Hepatocyte (in vitro differentiated cells): ENCODE measurements at places on chromosomes 11 and 22. TPM values are rescaled to one million over a fixed set of nuclear protein-coding genes. Genes with fewer than 3 reads are reported as not detected.
A peak's percentile ranks its signal among the peaks of the same experiment; 100 is the strongest.

BATF2 gene
- 0.68 and 1.9 TPM in 2 replicates for total RNA-seq

HTR3B gene
- 0.16 and 0.77 TPM in 2 replicates for total RNA-seq

DNA sequence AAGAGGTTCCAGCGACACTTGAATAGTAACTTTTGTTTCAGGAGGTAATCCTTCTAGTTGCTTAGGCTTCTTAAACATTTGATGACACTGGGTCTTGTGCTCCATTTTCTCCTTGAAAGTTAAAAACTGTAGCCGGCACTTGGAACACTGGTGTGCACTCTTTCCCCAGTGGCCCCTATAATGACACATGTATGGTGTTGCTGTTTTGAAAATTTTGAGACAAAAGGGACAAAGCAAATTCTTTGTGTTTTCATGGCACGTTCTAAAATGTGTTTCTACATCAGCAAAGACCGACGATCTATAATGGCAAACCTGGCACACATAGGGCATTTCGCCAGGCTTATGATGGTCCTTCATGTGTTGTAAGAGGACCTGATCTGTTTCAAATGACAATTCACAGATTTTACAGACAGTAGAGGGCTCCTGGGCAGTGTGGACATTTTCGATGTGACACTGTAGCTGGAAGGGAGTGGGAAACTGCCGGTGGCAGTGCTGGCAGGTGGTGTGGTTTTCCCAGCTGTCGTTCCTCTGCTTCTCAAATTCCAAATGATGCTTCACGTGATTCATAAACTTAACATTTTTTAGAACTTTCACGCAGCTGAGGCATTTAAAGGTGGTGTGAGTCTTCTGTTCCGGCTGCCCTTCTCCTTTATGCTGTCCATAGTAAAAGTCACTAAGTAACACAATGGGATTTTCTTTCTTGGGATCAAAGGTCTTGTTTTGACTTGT is 20.5 kb downstream of the ZNF280B start:
- no peak overlapping the region for H3K4me3 ChIP-seq
- no peaks in the 10 kb centered on the region for H3K4me1 ChIP-seq
- DNase-seq: no peak
- no peaks in the 10 kb centered on the region for H3K27me3 ChIP-seq

CLMP gene
- total RNA-seq: 59.4 and 75.1 TPM in 2 replicates

GRCh38 chr22:36406721-36407120 is 19.0 kb upstream of the MYH9 start:
- peaks cover 8% of the 10 kb centered on the region for H3K4me1 ChIP-seq
- H3K4me3 ChIP-seq: no peak overlapping the region
- no peak overlapping the region for H3K27ac ChIP-seq
- DNase-seq: no peak
- H3K27me3 ChIP-seq: no peaks in the 10 kb centered on the region

GRCh38 chr11:113436672-113437252 is 38.4 kb downstream of the DRD2 start:
- H3K4me3 ChIP-seq: no peak overlapping the region
- H3K27ac ChIP-seq: no peak overlapping the region
- H3K4me1 ChIP-seq: no peaks in the 10 kb centered on the region
- no peaks in the 10 kb centered on the region for H3K27me3 ChIP-seq
- H3K36me3 ChIP-seq: no peaks in the 10 kb centered on the region
- DNase-seq: no peak

CLDN5 gene
- total RNA-seq: 4.9 and 8.9 TPM in 2 replicates

DNA sequence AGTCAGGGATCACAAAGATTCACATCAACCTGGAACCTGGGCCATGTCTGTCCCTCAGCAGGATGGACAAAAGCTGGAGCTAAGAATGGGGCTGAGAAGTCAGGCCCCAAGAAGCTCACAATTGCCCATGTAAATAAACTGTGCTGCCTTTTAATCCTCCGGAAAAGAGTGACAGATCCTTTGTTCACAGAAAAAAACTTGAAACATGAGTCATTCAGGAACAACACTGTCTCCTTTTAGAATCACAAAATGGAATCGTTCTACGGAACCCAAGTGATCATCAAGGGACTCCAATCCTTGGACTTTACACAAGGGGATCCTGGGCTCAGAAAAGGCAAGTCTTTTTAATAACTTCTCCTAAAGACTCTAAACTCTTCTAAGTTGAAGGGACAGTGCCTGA is 36.1 kb downstream of the RELT start:
- no peak overlapping the region for H3K27ac ChIP-seq
- no peak overlapping the region for H3K4me3 ChIP-seq
- peaks cover 14% of the 10 kb centered on the region for H3K4me1 ChIP-seq
- H3K36me3 ChIP-seq: no peaks in the 10 kb centered on the region

- no peaks in the 10 kb centered on the region for H3K4me1 ChIP-seq
- no peaks in the 10 kb centered on the region for H3K36me3 ChIP-seq
- H3K27ac ChIP-seq: no peak overlapping the region
- H3K4me3 ChIP-seq: no peak overlapping the region
- DNase-seq: no peak
Observed at GRCh38 chr22:31790240-31790639, 36.4 kb downstream of the DEPDC5 start.

DNA sequence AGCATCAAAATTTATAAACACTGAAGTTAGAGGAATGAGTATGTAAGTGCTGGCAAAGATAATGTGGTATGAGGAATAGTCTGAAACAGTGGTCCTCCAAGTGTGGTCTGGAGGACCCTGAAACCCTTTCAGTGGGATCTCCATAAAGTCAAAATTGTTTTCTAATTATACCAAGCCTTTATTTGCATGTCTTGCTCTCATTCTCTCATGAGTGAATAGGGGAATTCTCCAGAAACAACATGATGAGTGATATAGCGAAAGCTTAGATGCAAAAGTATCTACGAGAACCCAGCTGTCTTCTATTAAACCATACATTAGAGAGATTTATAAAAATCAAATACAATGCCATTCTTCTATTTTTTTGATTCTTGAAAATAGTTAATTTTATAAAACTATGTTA is 145.0 kb upstream of the RAG2 start:
- H3K4me3 ChIP-seq: no peak overlapping the region
- no peak overlapping the region for H3K27ac ChIP-seq
- H3K36me3 ChIP-seq: no peaks in the 10 kb centered on the region
- no peaks in the 10 kb centered on the region for H3K4me1 ChIP-seq
- H3K27me3 ChIP-seq: no peaks in the 10 kb centered on the region
- no peak for DNase-seq

DNA sequence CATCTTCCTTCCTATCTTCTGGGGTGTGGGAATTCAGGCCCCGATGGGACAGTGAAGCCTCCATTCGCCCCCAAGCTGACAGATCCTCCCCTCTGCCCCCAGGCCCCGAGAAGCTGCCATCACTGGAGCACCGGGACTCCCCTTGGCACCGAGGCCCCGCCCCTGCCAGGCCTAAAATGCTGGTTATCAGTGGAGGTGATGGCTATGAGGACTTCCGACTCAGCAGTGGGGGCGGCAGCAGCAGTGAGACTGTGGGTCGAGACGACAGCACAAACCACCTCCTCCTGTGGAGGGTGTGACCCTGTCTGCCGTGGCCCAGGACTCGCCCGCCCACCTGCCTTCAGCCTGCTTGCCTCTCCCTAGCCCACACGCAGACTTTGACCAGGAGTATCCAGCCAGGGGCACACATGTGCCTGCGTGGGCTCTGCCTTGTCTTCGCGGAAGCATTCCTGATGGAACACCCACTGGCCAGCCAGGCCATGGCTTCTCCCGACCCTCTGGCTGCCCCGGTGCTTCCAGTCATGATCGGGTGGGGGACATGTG is 8.6 kb upstream of the RELT start:
- no peak for DNase-seq
- no peaks in the 10 kb centered on the region for H3K4me1 ChIP-seq
- no peak overlapping the region for H3K4me3 ChIP-seq
- H3K27me3 ChIP-seq: no peaks in the 10 kb centered on the region
- no peak overlapping the region for H3K27ac ChIP-seq

HORMAD2 gene
- not detected in 2 replicates for total RNA-seq

BUD13 gene
- 11.8 and 12.6 TPM in 2 replicates for total RNA-seq

DNA sequence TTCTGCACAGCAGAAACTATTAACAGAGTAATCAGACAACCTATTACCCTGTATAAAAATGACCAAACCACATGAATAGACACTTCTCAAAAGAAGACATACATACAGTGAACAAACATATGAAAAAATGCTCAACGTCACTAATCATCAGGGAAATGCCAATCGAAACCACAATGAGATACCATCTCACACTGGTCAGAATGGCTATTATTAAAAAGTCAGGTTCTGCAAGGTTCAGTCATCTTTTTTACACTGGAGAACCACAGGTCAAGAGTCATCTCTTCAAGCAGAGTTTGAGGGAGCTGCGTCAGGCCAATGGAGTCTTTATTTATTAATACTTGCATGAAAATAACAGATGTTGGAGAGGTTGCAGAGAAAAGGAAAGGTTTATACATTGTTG is 40.4 kb downstream of the RCN1 start:
- no peaks in the 10 kb centered on the region for H3K36me3 ChIP-seq
- H3K27ac ChIP-seq: no peak overlapping the region
- no peak overlapping the region for H3K4me3 ChIP-seq
- H3K27me3 ChIP-seq: no peaks in the 10 kb centered on the region
- no peaks in the 10 kb centered on the region for H3K4me1 ChIP-seq

- H3K4me1 ChIP-seq: peaks cover 9% of the 10 kb centered on the region
- H3K36me3 ChIP-seq: no peaks in the 10 kb centered on the region
- peak within 1 kb of the TSS; percentile 48 for H3K27ac ChIP-seq
- H3K4me3 ChIP-seq: peak within 1 kb of the TSS; percentile 41
Observed at GRCh38 chr11:119422809-119423508, at the start of gene THY1. Gene THY1 (minus strand): TSS chr11:119423172. CDS start chr11:119420905, 2,267 bp downstream.

DNA sequence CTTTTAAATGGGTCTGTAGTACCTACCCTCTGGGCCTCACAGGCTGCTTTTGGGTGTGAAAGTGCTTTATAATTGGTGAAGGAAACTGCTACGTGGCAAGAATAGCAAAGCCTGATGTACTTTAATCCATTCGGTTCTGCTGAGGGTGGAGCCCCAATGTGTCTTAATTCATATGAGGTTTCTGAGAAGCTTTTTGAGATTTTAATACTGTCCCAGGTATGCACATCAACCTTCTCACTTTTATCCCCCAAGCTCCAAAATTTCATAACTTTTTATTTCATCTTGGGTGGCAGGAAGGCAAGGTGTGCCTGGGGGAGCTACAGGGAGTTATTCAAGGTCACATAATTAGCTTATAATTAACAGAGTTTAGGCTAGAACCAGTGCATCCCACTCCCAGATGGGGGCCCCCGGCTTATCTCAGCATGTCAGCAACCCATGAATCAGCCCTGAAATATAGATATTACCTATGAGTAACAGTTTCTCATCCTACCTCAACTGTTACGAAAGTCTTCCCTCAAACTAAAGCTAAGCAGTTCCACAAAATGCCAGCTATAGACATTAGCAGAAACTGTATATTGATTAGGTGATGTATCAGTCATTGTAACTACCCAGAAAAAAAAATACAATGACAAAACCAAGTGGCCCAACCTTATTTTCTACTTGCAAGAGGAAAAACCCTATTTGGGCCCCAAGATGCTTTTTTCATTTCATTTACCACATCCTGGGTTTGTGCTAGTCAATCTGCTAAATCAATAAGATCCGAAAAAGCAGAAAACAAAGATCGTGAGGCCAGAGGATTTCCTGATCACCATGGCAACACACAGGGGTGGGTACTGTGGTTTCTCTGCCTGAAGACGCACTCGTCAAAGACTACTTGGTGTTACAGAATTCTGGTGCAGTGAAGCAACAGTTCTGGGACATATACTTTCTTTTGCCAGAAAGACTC is 26.7 kb downstream of the CD44 start:
- H3K27ac ChIP-seq: no peak overlapping the region
- H3K4me3 ChIP-seq: no peak overlapping the region
- H3K36me3 ChIP-seq: no peaks in the 10 kb centered on the region

GRCh38 chr11:35981581-35981980 is 37.7 kb downstream of the LDLRAD3 start:
- H3K27ac ChIP-seq: no peak overlapping the region
- DNase-seq: no peak
- no peaks in the 10 kb centered on the region for H3K27me3 ChIP-seq
- no peak overlapping the region for H3K4me3 ChIP-seq
- H3K4me1 ChIP-seq: no peaks in the 10 kb centered on the region

DNA sequence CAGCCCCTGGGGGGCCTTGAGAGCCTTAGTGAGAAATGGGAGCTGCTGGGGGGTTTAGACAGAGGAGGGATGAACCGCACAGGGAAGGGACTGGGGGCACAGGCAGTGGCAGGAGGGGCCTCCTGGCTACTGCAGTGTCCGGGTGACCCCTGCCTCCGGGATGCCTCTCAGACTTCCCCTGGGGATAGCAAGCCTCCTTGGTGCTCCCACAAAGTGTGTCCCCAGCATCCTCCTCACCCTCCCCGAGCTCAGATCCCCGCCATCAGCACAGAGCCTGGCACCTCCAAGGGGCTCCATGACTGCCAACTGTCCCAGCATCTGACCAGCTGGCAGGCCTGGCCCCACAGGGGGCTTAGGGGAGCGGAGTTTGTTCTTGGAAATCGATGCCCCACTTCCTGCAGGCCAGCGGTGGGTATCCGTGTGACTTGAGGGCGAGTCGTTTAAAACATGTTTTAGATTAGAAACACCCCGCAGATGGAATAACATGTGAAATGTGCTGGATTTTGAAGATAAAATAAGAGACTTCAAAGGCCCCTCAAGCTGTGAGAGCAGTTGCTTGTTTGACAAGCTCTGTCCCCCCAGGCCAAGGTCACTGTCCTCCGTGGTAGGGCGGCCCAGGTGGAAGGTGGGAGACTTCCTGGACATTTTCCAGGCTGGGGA is 13.5 kb upstream of the FLRT1 start:
- H3K4me1 ChIP-seq: peaks cover 18% of the 10 kb centered on the region
- H3K27me3 ChIP-seq: peaks cover 3% of the 10 kb centered on the region
- DNase-seq: no peak
- no peak overlapping the region for H3K27ac ChIP-seq
- no peaks in the 10 kb centered on the region for H3K36me3 ChIP-seq

GRCh38 chr11:92225568-92226330 is 1.1 kb downstream of the FAT3 start:
- peaks cover 8% of the 10 kb centered on the region for H3K4me1 ChIP-seq
- H3K27me3 ChIP-seq: peaks cover 78% of the 10 kb centered on the region
- DNase-seq: peak; percentile 50
- H3K27ac ChIP-seq: peak overlapping the region; percentile 61
- H3K4me3 ChIP-seq: peak overlapping the region; percentile 57

DNA sequence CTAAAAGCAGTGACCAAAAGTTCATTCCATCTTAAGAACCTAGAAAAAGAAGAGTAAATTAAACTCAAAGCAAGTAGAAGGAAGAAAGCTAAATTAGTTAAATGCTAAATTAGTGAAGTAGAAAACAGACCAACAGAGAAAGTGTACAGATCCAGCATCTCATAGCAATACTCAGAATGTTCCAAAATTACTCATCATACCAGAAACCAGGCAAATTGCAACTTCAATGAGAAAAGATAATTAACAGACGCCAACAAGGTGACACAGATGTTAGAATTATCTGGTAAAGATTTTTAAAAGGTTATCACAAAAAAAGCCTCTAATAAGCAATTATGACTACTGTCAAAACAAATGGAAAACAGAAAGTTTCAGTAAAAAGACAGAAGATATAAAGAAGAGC is 96.8 kb downstream of the ALX4 start:
- H3K4me3 ChIP-seq: no peak overlapping the region
- no peak for DNase-seq
- no peaks in the 10 kb centered on the region for H3K27me3 ChIP-seq
- H3K4me1 ChIP-seq: no peaks in the 10 kb centered on the region
- no peaks in the 10 kb centered on the region for H3K36me3 ChIP-seq

TRMU gene
- 36.0 and 40.9 TPM in 2 replicates for total RNA-seq

TMEM45B gene
- total RNA-seq: 114 and 129 TPM in 2 replicates
